ENCODE measurements at places on chromosomes 16 and 17.

- DNase-seq: no peak
Observed at GRCh38 chr16:67509016-67509415, 19.6 kb upstream of the RIPOR1 start.

DNA sequence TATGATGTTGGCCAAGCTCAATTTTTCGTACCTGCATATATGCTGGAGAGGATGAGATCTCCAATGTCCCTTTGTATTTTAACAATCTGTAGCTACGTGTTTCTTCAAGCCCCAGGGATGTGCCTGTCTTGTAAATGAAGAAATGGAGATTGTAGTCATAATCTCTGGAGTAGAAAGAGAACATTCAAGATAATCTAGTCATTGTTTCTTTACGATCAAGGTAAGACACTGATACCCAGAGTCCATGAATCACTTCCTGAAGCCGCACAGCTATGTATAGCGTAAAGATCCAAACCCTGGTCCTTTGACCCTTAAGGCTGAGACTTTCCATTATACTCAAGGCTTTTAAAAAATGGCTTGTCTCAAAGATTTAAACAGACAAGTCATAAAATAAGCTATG is 205.5 kb downstream of the HS3ST3B1 start:
- DNase-seq: no peak

GRCh38 chr16:22734368-22734767 is 79.6 kb upstream of the HS3ST2 start:
- DNase-seq: no peak

DNA sequence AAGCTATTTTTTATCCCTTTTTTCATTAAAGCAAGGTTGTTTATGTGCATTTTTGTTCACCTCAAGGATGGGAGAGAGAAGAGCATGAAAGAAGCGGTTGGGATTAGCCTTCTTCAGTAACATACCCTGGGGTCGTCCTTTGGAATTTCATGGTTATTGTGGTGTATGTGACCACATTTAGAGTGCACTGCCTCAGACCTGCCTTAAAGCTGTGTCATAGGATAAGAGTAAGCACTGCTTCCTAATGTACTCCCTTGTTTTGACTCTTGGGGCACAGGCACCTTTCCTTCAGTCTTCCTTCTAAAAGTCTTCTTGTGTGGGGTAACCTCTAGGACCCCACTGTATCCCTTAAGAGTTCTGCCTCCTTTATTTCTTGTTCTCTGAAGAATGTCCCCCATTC is 28.9 kb downstream of the TNRC6A start:
- DNase-seq: no peak

DNA sequence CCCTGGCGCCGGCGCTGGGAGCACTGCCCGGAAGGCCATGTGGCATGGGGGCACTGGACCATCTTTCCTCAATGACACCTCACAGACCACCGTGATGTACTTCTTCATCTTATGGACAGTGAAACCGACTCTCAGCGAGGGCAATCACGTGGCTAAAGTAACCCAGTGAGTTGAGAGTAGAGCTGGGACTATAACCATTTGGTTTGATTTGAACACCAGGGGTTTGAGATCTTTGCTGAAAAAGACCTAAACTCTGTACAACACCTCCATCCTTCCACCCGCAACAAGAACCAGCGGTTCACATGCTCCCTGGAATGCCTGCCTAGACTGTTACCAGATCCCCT is 3.3 kb downstream of the ITGA2B start:
- DNase-seq: no peak

DNA sequence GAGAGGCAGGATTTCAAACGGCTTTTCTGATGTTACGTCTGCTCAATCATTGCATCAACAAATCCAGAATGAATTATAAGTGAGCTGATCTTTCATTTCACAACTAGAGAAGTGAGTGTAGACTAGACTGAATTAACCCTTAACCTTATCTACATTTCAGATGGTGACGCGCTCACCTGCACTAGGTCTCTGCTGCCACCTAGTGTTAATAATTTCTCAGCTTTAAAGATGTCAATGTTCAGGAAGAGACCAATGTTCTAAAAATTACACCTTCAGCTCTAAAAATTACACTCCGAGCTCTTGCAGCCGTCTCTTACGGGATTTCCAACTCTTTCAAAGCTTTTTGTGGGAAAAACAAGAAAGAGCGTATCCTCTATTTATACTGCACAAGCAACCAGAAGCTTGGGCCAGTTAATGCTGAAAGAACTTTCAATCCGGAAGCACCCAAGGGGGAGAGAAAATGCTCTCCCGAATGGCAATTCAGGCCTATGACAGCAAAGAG is 88.2 kb upstream of the FA2H start:
- no peak for DNase-seq

DNA sequence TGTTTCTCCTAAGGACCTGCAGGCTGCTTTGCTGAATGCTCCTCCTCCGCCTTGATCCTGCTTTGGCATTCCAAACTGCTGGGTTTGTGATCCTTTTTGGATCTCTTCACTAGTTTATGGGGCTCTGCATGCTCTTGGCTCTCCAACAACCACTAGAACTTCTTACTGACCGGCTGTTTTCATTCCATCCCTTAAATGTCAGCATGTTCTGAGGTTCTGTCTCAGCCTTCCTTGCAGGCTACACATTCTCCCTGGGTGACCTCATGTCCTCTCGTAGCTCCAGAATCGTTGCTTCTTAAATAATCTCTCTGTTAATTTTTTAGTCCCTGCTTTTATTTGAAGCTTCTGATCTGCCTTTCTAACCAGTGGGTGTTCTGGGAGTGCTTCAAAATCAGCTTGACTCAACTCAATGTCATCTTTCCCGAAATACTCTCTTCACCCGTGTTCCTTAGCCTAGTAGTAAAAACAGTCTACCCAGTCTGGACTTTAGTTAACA is 119.0 kb upstream of the HS3ST2 start:
- DNase-seq: no peak

- DNase-seq: no peak
Observed at GRCh38 chr16:81921085-81921814, 90.0 kb downstream of the SDR42E1 start.

DNA sequence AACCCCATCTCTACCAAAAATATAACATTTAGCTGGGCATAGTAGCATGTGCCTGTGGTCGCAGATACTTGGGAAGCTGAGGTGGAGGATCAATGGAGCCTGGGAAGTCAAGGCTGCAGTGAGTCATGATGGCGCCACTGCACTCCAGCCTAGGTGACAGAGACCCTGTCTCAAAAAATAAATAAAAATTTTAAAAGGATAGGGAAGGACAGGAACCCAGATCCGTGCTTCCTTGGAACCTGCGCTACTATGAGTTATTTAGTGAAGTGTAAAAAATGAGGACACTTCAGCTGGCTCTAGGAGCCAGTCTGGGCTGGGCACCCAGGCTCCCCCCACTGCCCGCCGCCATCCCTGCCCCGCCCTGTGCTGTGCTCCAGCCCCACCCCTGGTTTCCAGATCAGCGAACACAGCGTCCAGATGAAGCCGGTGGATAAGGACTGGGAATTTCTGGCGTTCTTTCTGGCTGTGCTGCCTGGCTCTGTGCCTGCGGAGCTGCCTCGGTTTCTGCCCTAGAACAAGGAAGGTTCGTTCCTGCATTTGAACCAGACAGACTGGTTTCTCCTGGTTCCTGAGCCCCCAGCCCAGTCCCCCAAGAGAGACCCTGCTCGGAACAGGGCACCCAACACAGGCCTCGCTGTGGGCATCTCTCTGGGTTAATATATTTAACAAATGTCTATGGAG is 18.5 kb downstream of the PLLP start:
- DNase-seq: no peak

GRCh38 chr16:28876973-28877654 is 1.2 kb upstream of the ATP2A1 start:
- DNase-seq: no peak

DNA sequence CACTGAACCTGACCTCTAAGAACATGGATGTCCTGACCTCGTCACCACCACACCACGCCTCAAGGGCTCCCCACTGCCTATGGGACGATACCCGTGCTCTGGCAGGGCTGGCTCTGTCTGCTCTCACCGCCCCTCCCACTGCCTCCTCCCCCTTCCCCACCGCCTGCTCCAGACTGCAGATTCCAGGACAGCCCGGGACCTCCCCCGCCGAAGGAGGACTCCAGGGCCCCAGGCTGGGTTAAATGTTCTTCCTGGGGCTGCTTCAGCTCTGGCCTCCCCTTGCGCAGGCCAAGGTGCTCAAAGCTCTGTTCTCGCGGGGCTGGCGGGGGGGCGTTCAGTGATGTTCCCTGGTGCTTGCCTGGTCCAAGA is 3.1 kb downstream of the NPW start:
- DNase-seq: no peak

DNA sequence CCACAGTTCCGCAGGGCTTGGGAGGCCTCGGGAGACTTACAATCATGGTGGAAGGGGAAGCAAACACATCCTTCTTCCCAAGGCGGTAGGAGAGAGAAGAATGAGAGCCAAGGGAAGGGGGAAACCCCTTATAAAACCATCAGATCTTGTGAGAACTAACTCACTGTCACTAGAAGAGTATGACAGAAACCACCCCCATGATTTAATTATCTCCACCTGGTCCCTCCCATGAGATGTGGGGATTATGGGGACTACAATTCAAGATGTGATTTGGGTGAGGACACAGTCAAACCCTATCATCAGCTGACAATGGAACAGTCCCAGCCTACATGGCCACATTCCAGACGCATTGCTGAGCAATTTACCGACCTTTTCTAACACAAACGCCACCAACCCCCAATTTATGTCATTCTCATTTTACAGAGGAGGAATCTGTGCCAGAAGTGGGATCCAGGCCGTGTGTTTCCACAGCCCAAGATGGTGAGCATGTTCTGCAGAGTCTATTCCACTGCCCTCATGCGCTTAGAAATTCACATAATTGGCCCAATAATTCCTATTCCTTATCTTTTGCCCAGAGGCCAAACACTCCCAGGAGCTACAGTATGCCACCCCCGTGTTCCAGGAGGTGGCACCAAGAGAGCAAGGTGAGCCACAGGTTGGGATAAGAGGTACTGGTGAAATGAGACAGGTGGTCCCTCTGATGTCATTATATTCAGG is 17.3 kb downstream of the MILR1 start:
- no peak for DNase-seq

DNA sequence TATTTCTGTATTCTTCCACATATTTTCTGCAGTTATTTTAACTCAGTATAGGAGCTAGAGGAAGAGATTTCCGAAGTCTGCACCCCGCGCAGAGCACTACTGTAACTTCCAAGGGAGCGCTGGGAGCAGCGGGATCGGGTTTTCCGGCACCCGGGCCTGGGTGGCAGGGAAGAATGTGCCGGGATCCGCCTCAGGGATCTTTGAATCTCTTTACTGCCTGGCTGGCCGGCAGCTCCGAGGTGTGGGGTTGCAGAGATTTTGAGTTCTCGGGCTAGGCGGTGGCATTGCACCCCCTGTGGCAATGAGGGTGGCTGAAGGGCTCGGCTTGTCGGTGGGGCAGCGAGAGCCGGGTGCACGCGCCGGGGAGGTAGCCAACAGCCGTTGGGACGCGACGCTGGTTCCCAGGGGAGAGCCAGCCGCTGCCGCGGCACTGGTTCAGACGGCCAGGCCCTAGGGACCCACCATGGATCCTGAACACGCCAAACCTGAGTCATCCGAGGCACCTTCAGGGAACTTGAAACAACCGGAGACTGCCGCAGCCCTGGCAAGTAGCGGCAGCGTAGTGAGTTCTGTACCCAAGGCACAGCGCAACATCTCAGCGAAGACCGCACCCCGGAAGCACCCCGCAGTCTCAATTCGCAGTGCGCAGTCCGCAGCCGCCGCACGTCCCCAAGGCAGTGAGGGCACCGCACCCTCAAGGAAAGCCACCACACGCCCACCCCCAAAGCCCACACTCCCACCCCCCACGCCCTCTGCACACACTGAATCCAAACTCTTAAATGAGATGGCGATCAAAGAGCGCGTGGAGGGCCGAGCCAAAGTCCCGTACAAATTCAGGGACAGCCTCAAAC is at the start of gene CMTM1:
Gene CMTM1, plus strand, starts transcription at position 389 of the 851 bp plus-strand sequence. Its CDS starts 75 bp downstream, at position 464.
- no peak for DNase-seq

GRCh38 chr17:43431714-43432523 is 33.1 kb downstream of the ARL4D start:
- DNase-seq: no peak

DNA sequence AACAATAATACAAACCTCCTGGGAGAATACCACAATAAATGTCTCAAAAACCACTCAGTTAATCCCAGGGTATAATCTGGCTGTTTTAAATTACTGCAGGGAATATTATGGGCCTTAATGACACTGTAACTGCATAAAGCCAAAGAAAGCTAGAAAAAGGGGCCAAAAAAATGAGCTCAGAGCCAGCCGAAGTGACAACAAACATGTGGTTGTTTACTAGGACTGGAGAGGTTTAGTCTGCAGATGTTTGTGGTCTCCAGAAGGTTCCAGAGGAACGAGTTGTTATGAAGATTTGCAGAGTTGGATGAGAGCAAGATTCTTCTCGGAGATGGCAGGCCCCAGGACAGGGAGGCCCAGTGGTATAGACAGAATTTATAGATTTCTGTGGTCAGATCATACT is 97.1 kb upstream of the AKTIP start:
- no peak for DNase-seq

DNA sequence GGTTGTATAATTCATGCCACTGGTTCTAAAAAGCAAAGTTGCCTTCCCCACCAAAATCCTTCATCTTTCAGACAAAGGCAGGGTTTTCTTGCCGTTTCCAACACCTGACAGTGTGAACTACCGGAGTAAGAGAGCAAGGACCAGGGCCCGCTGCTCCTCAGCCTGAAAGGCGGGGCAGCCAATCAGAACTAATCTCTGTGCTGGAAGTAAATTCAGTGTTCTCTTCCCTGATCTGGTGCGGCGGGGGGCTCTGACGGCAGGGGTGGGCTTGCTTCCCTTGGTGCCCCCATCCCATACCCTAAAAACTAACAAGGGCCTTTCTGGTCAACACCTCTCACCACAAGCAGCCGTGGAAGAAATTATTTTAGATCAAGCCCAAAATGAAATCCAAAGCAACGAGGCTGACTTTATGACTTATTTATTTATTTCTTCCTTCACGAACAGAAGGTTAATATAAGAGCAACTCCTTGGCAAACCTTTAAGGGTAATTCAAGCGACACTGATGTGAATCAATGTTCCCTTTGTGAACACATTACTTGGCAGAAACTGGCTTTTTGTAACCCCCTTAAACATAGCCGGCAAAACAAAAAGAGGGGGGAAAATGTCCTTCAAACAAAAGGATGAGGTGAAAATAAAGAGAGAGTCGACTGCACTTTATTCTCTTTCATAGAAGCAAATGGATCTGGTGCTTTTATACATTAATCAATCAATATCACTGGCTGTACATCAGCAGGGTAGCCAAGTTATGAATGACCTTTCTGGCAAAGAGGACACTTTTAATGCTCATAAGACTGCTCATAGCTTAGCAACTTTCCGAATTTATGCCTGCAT is 189.9 kb downstream of the ZFHX3 start:
- no peak for DNase-seq

- DNase-seq: no peak
Observed at GRCh38 chr16:26643519-26643918, 423.2 kb upstream of the C16orf82 start.

DNA sequence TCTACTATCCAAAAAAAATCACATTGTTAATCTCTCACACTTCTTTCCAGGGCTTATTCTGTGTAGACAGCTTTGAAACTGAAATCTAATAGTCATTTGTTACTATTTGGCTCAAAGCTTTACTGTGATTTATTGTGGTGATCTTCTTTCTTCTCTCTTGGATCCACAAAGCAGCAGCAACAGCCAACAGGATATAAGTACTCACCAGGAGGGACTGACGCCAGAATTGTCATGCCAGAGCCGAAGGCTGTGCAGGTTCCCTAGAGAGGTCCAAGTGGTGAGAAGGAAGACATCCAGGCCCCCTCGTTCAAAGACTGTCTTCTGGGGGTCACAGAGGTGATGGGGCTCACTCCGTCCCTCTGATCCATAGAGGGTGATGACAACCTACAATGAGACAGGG is 33.3 kb downstream of the PKD1L3 start:
- DNase-seq: no peak

Measured in activated CD4-positive, CD25-positive, alpha-beta regulatory T cell (primary cell).